ENCODE measurements at places on chromosomes 2 and 18.

DNA sequence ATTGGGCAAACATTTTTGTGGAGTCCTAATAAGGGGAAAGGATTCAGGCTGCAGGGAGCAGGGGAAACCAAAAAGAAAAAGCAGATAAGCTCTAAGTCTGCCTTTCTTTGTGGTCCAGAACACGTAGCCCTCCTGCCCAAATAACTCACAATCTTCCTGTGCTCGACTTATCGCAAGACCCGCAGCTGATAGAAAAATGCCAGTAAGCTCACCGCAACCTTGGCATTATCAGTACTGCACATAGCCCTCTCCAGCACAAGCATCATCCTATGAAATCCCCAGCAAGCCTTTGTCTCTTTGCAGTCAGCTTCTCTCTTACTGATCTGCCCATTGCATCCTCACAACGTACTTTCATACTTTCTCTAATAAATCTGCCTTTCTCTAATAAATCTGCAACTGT lies 202.4 kb upstream of the HNRNPA3 start:
- no peak for DNase-seq

DNA sequence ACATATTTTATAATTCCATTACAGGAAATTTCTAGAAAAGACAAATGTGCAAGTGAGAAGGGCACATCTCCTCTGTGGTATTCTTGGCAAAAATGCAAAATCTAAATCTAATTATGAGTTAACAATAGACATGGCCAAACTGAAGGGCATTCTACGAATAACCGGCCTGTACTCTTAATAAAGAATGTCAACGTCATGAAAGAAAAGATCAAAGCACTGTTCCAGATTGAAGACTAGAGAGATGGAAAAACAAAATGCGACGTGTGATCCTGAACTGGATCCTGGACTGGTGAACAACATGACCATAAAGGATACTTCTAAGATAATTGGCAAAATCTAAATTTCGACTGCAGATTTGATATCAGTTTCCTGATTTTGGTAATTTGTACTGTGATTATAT lies 3.0 kb downstream of the CDKL4 start:
- DNase-seq: no peak

DNA sequence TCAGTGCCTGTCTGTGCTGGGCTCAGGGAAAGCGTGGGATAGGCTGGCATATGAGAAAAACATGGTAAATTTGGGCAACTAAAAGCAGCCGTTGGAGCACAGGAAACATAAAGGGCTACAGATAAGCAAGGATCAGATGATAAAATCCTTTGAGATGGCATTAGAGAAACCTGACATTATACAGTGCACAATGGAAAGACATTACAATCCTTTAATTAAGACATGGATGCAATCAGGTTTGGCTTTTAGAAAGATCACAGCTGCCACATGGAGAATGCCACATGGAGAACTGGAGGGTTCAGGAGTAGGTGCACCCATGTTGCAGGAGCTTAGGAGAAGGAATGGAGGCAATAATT lies 117.3 kb downstream of the CDC42EP3 start:
- DNase-seq: no peak

DNA sequence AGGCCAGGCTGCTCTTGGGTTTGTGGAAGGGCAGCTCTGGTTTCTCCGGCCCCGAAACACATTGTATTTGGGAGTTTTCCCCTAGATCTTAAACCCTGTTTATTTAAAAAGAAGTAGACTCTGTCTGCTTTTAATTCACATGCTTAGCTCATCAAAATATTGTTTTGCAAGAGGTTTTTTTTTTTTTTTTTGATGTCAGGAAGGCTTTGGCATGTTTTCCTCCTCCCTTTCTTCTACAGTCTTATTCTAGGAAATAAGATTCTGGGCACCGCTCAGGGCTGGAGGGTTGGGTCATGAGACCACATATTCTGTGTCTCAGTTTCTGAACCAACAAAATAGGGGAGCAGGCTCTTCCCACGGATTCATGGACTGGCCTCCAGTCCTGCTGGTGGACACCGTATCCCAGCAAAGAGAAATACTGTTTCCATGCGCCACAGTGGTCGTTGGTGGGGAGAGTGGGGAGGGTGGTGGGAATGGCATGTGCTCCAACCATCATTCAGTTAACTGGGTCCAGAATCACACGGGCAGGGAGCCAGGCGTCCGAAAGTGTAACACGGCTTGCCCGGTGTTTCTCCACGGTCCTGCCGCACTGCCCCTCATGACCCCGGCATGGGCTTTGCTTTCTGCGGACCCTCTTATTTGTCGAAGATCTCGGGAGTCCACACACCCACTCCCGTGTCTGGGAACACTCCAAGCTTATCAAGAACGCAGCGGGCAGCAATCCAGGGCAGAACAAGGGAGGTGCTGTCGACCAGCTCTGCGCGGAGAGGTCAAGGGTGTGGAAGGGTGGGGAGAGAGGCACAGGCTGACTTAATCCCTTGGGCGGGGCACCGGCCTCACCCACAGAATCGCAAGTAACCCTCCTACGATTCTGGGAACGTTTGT lies 176.7 kb downstream of the GLI2 start:
- no peak for DNase-seq

GRCh38 chr2:164793529-164793928 lies 48.1 kb downstream of the COBLL1 start:
- no peak for DNase-seq

DNA sequence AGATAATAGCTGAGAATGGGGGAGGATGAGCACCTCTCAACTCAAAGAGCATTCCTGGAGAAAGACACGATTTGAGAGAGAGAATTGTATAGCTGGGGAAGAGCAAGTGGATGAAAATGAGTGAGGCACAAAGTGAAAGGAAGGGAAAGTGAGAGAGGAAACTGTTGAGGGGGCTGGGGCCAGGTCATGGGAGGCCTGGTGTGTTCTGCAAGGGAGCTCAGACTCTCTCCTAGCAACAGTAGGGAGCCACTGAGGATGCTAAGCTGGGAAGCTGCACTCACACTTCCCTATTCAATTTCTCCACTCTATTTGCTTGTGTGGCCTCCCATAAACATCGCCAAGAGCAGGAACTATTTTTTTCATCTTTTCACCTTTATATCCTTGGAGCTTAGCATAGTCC lies 14.8 kb downstream of the EVA1A start:
- DNase-seq: no peak

All from activated T-helper 1 cell treated with anti-CD3 and anti-CD28 coated beads, Interleukin-2, amount 50 U/mL, for 16 hours (primary cell).